Suppressor macrophage treated with lipopolysaccharide for 4 hours (primary cell): ENCODE measurements at places on chromosomes 4 and X.

DNA sequence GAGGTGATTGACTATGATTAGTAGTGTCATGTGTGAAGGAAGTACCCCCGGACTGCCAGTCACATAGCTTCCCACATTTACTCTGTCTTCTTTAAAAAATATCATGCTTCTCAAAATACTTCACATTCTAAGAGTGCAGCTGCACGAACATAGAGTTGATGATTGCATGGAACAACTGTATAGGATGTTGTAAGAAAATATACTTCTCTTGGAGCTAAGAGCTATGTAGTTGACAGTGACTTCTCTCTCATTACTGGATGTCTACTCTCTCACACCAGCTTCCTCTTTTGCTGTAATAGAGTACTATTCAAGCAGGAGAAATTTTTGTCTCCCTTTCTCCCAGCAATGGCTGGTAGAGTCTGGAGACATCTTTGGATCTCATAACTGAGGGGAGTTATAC lies 99.4 kb upstream of the PUDP start:
- peak; percentile 14 for DNase-seq

- peak; percentile 35 for DNase-seq
These were observed 39.5 kb upstream of the CD40LG start for GRCh38 chrX:136608295-136608933.

DNA sequence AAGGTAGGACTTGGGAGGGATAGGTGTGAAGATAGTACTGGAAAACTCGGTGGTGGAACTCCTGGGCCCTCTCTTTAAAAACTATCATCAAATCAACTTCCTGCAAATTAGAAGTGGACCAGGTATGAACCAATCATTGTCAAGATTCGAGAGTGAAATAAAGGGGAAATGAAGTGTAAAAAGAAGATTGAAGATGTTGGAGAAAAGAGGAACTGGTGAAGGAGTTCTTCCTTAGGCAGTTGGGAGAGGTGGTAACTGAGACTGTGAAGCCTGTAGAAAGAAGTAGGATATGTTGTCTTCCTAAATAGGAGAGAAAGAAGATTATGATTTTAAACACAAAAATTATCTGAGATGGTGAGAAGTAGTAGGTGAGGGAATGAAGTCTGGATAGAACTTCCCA lies 212.2 kb downstream of the PPP1R2C start:
- DNase-seq, result no peak

DNA sequence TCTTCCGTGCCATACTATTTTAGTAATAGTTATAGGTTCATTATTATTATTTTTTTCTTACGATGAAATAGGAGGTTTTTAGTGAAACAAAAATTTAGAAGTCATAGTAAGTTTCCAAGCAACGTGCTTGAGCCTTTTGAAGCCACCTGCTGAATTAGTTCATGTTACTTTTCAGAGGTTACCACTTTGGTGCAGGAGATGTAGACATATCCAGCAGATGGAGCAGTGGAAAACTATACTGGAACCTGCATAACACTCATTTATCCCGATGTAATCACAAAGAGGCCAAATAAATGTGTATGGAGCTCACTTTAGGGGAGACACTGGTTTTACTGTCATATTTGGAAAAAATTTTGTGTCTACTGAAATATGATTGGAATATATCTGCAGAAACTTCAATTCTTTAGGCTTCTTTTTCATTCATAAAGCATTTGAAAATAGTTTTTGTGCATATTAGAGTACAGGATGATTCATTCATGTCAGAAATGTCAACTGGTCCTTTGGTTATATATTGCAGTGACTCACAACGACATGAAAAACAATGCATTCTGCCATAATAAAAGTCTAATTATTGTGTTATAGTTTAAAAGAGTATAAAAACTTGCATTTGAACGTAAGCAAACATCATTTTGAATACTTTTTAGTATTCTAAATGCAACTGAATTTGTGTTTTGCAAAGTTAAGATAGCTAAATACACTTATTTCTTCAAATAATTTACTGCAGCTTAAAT lies 2182.9 kb upstream of the TENM3 start:
- no peak for DNase-seq

GRCh38 chrX:47480576-47480975 lies 2.4 kb downstream of the ZNF41 start:
- no peak for DNase-seq

GRCh38 chr4:185518494-185518893 lies 16.8 kb downstream of the PDLIM3 start:
- DNase-seq, result no peak

DNA sequence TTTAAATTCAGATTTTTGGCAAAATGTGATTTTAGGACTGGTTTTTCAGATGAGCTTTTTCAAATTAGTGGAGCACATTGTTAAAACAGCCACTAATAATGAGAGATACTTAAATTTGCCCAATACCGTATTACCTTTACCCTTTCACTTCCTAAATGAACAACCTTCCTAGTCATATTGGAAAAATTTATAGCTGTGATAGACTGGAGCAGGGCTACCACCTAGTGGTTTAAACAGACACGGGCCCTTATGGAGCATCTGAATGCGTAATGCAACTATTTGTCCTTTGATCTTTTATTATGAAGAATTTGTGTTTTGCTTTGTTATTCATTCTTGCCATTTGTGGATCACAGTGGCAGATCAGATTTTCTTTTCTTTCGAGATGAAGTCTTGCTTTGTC lies 72.7 kb downstream of the KDM6A start:
- peak; percentile 11 for DNase-seq

- no peak for DNase-seq
These were observed 5.1 kb downstream of the MAGEB17 start for GRCh38 chrX:16172391-16172790.

DNA sequence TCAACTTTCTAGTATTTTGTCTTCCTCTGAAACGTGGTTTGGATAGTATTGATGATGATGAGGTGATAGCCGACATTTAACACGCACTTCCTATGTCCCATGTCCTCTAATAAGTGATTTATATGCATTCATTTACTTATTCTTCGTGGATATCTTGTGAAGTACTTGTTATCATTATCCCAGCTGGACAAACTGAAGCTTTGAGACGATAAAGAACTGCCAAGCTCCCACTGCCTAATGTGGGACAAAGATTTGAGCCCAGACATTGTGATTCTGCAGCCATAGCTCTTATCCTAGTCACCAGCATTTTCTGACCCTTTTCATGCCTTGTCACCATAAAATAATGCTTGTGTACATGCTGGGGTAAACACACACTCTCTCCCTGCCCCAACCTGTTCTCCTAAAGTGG lies 92.5 kb downstream of the RAPGEF2 start:
- DNase-seq, result no peak

DNA sequence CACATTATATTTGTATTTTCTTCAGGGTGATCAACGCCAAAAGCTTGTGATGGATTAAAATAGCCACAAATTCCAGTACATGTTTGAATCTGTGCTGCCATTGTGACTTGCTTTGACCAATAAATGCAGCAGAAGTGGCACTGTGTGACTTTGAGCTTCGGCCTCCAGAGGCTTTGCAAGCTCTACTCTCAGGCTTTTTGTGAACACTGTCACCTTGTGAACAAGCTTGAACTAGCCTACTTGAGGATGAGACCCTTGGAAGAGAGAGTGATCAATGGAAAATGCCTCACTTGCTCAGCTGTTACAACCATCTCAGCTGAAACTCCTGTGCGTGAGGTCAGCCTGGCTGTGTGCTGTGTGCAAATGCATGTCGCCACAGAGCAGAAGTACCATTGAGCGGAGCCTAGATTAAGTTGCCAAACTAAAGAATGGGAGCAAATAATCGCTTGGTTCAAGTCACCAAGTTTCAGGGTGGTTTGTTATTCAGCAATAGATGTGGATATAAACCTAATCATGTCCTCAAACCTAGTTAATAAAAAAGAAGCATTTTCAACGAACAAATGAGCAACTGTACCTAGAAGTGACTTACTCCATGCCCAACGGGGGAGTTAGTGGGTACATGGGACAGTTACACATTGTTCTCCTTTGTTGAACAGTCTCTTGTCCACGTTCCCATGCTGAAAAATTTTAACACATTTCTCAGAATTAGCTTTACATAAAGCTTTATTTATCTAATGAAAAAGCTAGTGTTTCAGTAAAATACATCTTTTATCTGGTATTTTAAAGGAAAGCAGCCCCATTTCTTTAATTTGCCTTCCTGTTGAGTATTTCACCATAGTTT lies 23.5 kb downstream of the NOA1 start:
- DNase-seq, result no peak

- no peak for DNase-seq
These were observed 184.3 kb upstream of the NUDT6 start for GRCh38 chr4:123106747-123107146.

DNA sequence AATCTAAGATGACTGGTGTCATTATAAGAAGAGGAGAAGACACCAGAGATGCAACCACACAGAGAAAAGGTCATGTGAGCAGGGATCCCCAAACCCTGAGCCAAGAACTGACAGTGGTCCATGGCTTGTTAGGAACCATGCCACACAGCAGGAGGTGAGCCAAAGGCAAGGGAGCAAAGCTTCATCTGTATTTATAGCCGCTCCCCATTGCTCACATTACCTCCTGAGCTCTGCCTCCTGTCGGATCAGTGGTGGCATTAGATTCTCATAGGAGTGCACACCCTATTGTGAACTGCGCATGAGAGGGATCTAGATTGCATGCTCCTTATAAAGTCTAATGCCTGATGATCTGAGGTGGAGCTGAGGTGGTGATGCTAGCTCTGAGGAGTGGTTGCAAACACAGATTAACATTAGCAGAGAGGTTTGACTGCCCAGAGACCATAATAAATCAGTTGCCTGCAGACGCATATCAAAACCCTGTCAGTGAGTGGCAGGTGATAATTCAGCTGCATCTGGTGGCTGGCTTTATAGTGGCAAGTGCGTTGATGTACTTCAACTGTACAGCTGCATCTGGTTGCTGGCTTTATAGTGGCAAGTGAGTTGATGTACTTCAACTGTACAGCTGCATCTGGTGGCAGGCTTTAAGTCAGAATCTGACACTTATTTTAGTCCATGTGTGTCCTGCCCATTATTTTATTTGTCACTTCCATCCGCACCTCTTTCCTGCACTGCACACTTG lies 19.8 kb upstream of the CXCL2 start:
- DNase-seq, result no peak

GRCh38 chr4:26509681-26510333 lies 19.5 kb upstream of the CCKAR start:
- no peak for DNase-seq

DNA sequence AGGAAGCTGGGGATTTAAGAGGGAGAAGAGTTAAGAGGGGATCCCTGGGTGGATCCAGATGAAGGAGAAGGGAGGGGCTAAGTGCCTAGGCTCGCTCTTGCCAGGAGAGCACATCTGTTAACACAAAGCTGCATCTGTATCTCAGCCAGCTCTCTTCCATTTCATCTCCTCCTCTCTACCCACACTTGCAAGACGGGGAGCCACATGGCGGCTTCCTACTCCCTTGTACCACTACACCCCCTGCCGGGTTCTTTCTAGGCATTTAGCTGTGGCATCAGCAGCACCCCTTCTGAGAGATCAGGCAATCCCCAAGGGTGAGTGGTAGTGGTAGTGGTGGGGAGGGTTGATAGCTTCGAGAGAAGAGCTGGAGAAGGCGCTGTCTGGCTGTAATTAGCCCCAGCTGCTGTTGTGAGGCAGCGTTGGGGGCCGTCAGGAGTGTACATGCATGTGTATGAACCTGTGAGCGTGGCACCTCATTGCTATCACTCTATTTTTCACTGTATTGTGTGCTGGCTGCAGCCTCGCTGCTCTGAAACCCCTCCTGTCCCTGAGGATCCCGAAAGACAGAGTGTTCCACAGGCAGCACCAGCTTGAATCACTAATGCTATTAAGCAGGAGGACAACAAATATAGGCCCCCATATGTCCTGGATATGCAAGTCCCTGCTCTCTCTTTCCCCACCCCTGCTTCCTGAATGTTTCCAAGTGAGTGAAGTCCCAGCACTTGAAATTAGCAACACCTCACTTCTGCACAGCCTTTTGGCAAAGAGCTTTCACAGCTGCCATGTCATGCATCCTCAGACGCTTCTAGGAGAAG lies 73.7 kb downstream of the RTL9 start:
- no peak for DNase-seq

GRCh38 chr4:82782626-82783345 lies 15.8 kb downstream of the SCD5 start:
- no peak for DNase-seq

DNA sequence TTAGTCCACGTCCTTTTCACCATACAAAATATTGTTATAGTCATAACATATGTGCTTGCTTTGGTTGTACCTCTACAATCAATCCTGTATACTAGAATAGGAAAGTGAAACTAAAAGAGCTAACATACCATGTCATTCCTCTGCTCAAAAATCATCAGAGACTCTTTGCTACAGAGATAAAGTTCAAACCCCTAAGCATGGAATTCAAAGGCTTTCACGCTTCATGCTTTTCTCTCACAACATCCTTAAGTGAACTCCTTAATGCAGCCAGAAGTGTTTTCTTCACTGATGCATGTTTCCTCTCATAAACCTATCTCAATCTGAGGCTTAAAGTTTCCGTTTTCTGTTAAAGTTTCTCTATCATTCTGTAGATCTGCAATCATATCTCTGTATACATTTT lies 744.6 kb upstream of the IGFBP7 start:
- DNase-seq, result no peak

DNA sequence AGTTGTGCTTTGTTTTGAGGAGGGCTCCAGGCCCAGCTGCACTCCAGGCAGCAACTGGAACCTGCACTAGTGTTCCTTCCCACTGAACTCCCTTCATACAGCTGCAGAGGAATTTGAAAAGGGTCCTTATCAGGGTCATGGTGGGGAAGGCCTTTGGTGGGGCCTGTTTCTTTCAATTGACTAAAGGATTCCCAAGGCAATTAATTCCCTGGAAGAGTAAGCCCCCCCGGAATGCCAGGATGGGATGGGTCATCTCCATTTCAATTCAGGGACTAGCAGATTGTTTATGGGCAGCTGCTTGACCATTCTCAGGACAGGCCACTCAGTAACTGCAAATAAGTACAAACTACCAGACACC lies 45.3 kb downstream of the TSC22D3 start:
- DNase-seq, result no peak

GRCh38 chr4:112411781-112412550 lies 104.0 kb downstream of the NEUROG2 start:
- DNase-seq, result no peak

GRCh38 chr4:173448103-173448502 lies 49.2 kb upstream of the SCRG1 start:
- no peak for DNase-seq

DNA sequence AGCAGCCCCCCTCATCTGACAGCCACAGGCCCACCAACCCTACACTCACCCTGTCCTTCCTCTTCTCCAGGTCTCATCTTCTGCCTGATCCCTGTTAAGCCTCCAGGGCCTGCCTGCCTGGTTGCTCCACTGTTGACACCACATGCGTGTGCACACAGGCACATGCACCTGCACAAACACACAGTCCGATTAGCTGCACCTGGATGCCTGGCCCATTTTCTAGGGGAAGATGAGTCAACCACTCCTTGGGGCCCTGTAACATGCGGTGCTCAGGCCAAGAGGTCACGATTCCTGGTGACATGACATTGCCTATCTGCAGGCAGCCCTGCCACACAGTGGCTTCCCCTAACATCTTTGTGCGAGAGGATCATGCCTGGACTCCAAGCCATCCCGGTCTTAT lies 498.4 kb downstream of the BCOR start:
- no peak for DNase-seq

- peak; percentile 57 for DNase-seq
These were observed 45.9 kb downstream of the VSIG4 start for GRCh38 chrX:65993915-65994460.
